Thyroid gland (tissue), 4 donors: ENCODE measurements at places on chromosomes 6 and 20.

DNA sequence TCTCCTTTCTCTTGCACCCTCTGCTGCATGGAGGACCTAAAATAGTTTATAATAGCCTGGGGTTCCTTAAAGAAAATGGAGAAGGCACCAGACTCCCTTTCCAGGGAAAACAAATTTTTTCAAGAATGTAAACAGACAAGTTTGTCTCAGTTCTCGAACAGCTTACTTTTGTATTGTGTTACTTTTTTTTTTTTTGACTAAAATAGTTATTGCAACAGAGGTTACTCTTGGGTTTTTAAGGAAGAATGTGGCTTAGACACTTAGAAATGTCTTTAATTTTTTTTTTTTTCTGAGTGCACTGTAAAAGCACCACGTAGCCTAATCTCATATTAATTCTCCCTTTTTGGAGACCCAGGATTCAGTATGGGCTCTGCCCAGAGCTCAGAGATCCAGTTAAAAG, 148.7 kb upstream of the CARMIL1 start:
- no peak overlapping the region for H3K4me3 ChIP-seq
- DNase-seq = no peak
- peaks cover 52% of the 10 kb centered on the region for H3K4me1 ChIP-seq
- no peak overlapping the region for H3K27ac ChIP-seq
- H3K27me3 ChIP-seq = no peaks in the 10 kb centered on the region

DNA sequence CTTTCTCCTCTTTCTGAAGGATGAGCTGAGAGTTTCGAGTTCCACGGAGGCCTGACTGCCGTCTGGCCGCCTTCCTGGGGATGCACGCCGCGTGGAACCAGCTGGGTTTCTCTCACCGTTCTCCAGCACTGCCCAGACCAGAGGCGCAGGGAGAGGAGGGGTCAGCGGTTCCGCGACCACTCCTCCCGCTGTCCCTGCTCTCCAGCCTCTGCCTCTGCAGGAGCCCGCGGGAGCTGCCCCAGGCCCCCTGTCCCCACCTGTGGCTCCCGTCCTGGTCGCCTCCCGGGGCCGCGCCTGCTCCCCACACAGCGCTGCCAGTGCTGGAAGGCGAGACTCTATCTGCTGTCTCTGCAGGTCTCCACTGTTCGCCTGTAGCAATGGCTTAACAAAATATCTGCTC, 106.8 kb upstream of the AFDN start:
- H3K27ac ChIP-seq = no peak overlapping the region
- no peak overlapping the region for H3K4me3 ChIP-seq
- no peak for DNase-seq
- H3K27me3 ChIP-seq = no peaks in the 10 kb centered on the region
- H3K36me3 ChIP-seq = no peaks in the 10 kb centered on the region
- no peaks in the 10 kb centered on the region for H3K4me1 ChIP-seq

DNA sequence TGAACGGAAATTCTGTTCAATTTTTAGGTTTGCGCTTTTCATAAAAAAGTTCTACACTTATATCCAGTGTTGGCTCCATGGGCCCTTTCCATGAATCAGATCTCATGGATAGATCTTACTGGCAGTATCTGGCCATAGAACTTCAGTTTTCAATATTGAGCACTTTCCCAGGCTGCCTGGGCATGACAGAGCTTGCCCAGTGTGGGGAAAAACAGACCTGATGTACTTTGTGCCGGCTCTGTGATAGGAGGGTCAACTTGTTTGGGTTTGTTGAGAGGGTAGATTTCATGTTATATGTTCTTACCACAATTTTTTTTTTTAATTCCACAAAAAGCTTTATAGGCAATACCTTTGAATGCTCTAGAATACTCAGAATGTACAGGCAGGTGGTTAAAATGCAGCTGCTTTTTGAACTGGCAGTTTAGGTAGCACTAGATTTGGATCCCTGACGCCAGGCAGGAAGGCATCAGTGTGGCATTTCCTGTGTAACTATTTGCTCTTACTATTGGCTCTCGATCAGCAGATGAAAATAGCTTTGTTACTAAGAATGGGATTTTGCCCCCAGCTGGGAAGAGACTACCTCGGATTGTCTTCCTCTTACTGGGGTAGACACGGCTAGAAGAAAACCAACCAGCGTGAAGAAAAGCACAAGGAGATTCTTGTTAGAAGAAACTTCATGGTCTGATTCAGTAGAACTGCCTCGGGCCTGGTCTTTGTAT, 404.9 kb upstream of the SOX4 start:
- H3K4me3 ChIP-seq = no peak overlapping the region
- H3K27ac ChIP-seq = no peak overlapping the region
- DNase-seq = no peak

- H3K4me1 ChIP-seq = no peaks in the 10 kb centered on the region
- DNase-seq = no peak
- H3K4me3 ChIP-seq = no peak overlapping the region
- H3K27me3 ChIP-seq = no peaks in the 10 kb centered on the region
- H3K36me3 ChIP-seq = no peaks in the 10 kb centered on the region
Measured at GRCh38 chr6:122710908-122711635, 68.4 kb upstream of the FABP7 start.

GRCh38 chr6:47736083-47736700, 37.8 kb downstream of the ADGRF4 start:
- no peak for DNase-seq
- H3K27ac ChIP-seq = no peak overlapping the region
- no peaks in the 10 kb centered on the region for H3K4me1 ChIP-seq
- no peaks in the 10 kb centered on the region for H3K36me3 ChIP-seq

- no peaks in the 10 kb centered on the region for H3K4me1 ChIP-seq
- no peak overlapping the region for H3K27ac ChIP-seq
- no peaks in the 10 kb centered on the region for H3K27me3 ChIP-seq
Measured at GRCh38 chr6:159196430-159196975, 27.3 kb downstream of the FNDC1 start.
